CD14-positive monocyte (primary cell): ENCODE measurements at places on chromosomes 6 and 20.

DNA sequence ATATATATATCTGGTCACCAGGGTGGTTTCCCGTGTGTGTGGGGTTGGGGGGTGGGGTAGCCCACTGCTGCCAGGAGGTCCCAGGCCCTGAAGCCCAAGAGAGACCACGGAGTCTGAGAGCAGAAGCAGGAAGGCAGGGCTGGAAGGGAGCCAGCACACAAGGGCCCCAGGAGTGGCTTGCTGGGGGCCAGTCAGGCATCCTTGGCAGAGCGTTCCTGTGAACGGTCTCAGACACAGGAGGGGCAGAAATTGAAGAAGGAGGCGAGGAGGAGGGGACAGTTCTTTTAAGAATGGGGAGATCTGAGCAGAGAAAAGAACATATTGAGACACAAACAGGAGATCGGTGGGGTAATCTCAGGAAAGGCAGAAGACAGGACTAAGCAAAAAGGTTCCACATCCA lies 1.9 kb upstream of the EBF4 start:
- DNase-seq, result no peak

DNA sequence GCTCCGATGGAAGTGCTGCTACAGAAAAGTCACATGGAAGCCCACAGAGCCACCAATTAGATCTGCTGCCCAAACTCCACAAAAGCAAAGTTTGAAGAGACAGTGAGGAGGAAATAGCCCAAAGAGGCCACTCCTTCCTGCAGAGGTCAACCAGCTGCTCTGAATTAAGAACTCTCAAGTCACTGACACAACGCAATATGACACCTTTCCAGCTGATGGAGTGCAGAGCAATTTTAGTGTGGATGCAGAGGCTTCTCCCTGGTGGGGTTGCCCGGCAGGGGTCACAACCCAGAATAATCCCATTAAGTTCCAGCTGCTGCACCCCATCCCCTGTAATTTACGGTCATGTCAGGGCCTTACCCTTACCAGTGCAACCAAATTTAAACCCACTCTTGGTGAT lies 361.9 kb upstream of the JARID2 start:
- peak; percentile 48 for DNase-seq

DNA sequence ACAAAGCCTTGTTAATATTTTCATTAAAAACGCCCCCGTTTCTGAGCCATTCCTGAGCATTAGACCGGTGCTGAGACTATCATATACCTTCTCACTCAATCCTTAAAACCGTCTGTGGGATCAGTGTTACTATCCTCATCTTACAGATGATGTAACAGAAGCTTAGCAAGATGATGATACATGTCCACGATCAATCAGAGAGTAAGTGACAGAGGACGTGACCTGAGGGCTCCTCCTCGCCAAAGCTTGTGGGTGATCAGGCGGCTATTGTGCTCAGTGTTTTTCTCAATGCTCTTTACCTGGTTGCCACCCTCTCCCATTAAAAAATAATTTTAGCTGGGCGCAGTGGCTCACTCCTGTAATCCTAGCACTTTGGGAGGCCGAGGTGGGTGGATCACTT lies 113.1 kb downstream of the MTHFD1L start:
- DNase-seq, result no peak

- DNase-seq, result no peak
Measured at GRCh38 chr6:11621119-11621518, 83.6 kb downstream of the TMEM170B start.

DNA sequence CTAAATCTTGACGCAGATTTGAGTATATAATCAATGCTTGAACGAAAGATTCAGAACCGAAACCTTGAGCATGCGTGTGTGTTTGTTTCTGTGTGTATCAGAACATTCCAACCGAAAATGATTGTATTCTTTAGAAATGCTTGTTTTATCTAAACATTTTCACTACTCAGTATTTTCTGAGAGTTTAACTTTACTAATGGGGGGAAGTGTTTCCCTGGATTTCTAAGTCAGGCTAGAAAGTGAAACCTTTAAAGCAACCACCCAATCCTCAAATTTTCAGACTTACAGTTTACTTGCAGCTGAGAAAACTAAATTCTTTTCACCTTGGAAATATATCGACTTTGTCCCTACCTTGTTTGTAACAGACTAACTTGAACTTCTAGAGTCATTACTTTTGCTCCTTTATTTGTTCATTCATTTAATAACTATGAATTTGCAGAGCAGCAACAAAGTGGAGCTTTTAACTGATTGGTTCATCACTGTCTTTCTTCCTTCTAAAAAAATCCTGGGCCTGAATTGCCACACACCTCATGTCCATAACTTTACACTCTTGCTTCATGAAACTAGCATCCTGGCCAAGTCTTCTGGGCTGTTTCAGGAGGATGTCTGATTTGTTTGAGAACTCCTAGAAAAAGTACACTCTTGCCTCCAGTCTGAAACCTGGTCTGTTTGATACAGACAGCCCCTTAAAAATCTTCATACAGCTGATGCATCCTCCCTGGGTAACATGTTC lies 77.8 kb upstream of the XRN2 start:
- DNase-seq, result no peak

DNA sequence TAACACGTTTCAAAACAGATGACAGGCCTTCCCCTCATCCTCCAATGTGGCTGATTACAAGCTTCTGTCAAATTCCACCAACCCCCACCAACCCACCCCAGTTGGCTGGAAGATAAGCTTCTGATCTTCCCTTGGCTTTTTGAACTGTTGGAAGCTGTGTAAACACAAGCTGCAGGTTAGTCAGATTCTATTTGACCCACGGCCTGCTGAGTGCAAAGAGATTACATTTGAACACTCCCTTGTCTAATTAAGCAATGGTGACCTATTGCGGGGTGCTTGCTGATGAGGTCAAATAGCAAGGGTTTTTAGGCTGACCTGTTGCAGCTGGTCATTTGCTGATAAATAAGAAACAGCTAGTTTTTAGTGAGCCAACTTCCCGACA lies 379.7 kb downstream of the BMP2 start:
- no peak for DNase-seq

DNA sequence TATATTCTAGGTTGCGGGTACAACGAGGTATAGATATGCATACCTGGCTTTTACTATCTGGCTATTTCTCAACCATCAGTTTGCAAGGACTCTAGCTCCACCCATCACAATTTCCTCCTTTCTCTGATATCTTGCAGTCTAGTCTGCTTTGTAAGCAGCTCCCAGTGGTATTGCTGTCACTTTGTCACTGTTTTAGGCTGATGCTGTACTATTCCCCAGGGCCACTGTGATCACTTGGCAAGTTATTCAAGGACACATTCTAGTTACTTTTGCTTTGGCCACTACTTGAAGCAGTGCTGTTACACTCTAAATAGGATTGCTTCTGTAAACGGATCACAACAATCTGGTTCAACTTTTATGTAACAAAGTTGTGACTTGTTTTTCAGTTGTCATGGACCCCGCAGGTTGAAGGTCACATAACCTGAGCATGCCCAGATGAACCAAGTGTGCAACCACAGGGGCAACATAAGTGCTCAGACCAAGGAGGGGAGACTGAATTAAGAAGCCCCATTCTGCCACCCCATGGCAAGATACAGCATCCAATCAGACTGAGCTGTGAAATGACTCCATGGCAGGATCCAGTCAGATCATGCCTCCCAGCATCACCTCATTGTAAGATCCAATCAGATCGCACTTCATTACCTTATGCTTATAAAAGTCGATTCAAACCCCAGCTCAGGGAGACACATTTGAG lies 588.4 kb upstream of the CITED2 start:
- DNase-seq, result no peak

DNA sequence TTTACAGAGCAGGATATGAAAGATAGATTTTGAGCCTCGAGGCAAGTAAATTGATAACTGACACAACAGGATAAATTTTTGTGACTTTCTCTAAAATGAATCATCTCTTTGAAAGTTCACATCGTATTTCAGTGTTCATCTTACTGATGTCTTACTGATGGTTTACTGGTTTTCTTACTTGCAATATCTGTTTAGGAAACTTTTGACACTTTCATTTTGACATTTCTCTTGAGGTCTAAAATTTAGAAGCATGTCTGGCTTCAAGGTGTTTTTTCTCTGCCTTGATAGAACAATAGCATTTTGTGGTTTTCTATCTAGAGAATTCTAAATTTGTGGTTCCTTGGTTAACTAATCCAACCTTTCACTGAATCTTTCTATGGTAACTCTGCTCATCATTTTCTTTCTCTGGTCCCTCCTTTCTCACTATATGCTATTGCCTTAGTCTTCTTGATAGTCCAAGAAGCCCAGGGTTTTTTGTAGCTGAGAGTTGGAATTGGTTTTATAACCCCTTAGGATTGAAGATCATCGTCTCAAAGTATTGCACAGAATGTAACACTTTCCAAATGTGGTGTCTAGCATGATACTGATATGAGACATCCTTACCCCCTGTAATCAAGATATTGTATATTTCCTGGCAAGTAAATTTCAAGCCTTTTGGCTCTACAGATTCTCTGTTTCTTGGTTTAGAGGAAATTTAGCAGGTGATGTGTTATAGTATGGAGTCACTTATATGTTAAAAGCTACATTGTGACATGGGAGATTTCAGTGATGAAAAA lies 98.7 kb downstream of the RNF144B start:
- DNase-seq, result no peak

DNA sequence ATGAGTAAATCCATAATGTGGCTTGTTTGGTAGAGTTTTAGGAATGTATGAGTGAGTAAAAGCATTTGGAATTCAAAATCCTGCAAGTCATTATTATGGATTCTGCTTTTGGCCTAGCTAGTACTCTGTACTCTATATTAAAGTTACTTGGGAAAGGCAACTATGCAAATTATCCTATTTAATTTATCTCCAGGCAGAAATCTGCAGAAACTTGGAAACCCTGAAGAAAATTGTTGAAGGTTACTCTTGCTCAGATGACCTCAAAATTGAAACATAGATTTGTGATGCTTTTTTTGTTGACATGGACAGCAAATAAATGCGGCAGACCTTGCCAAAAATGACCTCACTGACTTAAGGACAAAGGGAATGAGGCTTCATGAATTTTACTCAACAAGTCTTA lies 477.1 kb upstream of the EYS start:
- DNase-seq, result no peak

GRCh38 chr20:40814631-40814960 lies 125.6 kb upstream of the MAFB start:
- DNase-seq, result no peak

GRCh38 chr6:5389086-5389745 lies 127.9 kb downstream of the FARS2 start:
- no peak for DNase-seq
